ENCODE measurements at places on chromosomes 4 and X.

GRCh38 chr4:2220016-2220630, 21.8 kb downstream of the HAUS3 start:
- peak; percentile 87 for DNase-seq

- no peak for DNase-seq
Measured at GRCh38 chrX:39377773-39378172, 576.5 kb downstream of the MID1IP1 start.

DNA sequence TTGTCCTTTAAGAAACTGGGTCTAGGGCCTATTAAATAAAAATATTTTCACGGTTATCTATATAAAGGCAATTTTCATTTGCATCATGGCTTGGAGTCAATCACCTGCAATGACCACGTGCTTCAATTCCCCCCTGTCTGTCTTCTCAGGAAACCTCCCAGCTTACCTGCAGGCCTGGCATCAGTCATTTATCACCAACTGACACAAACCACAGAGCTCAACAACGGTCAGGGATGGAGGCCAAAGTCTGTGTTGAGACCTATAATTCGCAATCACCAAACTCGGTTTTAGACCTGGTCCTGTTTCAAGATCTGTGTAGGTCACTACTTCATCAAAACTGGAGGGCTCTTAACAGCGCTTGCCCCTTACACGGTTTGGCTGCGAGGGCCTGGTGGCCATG, 1.9 kb downstream of the SLC9A7 start:
- DNase-seq = no peak

- DNase-seq = no peak
Measured at GRCh38 chrX:134931550-134931949, 59.2 kb upstream of the SMIM10 start.

DNA sequence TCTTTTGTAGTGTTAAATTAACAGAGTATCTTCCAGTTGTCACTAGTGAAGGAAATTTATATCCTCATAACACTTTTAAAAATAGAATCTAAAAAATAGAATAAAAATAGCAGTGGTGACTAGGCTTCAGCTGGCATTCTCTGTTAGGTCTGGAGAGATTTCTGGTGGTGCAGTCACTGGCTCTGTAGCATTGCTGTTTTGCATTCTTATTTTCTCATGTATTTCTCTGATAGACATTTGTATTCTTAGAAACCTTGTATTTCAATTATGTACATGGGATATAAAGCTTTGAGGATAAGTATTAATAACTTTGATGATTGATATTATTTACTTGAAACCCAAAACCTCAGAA, 87.6 kb downstream of the TMEM131L start:
- no peak for DNase-seq

- DNase-seq = no peak
Measured at GRCh38 chr4:187668526-187669082, 327.0 kb upstream of the ZFP42 start.

- no peak for DNase-seq
Measured at GRCh38 chrX:93874554-93874953, 200.5 kb downstream of the FAM133A start.

Data from activated CD4-positive, alpha-beta T cell treated with anti-CD3 and anti-CD28 coated beads, Interleukin-2, amount 10 ng/mL, durations not matched to agents 7 days and 5 days (primary cell).